ENCODE measurements at places on chromosomes 2 and 18.
A peak's percentile ranks its signal among the peaks of the same experiment; 100 is the strongest.

DNA sequence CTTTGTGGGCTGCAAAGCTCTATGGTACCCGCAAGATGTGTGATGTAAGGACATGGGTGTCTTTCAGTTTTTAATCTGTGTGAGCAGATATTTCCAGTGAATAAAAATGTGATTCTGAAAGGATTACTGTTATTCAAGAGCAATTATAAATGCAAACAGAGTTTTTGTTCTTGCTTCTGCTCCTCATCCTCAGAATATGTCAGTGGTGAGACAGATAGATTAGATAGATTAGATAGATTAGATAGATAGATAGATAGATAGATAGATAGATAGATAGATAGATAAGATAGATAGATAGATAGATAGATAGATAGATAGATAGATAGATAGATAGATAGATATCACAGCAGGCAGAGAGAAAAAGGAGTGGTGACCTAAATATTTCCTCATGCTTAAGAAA lies 142.6 kb downstream of the RTN4 start:
- DNase-seq, result no peak

DNA sequence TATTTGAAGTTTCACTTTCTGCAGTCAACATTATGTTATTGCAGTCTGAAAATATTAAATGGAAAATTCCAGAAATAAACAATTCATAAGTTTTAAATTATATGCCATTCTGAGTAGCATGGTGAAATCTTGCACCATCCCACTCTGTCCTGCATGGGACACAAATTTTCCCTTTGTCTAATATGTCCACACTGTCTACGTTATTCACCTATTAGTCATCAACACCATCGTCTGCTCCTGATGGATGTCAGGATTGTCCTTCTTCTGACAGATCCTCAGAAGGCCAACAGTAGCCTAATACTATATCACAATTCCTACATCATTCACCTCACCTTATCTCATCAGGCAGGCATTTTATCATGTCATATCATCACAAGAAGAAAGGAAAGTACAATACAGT lies 163.1 kb downstream of the TXNL1 start:
- no peak for DNase-seq

- no peak for DNase-seq
Observed at GRCh38 chr2:46268196-46268595, 29.0 kb upstream of the EPAS1 start.

DNA sequence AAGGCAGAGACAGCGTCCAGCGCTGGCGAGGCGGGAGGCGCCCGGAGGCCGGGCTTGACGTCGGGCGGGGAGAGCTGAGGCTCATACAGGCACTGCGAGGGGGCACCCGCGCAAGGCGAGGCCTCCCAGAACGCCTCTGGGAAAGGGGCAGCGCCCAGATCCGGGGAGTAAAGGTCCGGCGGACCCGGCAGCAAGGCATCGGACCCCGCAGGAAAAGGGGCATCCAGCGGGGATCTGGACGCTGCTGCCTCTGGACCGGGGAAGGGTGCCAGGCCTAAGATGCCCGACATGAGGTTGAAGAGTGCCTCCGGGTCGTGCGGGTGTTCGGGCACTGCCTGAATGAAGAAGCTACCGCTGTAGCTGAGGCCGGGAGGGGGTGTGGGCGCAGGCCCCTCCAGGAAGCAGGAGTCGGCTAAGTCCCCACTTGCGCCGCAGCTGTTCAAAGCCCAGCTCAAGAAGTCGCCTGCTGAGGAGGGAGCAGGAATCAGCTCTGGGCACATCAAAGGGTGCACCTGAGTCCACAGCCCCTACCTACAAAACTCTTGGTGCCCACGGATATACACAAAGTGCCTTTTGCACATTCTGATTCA lies 937 bp downstream of the EGR4 start:
- no peak for DNase-seq

GRCh38 chr2:56981554-56981953 lies 797.8 kb downstream of the CCDC85A start:
- DNase-seq, result no peak

GRCh38 chr2:143607231-143608062 lies 478.2 kb downstream of the ARHGAP15 start:
- no peak for DNase-seq

DNA sequence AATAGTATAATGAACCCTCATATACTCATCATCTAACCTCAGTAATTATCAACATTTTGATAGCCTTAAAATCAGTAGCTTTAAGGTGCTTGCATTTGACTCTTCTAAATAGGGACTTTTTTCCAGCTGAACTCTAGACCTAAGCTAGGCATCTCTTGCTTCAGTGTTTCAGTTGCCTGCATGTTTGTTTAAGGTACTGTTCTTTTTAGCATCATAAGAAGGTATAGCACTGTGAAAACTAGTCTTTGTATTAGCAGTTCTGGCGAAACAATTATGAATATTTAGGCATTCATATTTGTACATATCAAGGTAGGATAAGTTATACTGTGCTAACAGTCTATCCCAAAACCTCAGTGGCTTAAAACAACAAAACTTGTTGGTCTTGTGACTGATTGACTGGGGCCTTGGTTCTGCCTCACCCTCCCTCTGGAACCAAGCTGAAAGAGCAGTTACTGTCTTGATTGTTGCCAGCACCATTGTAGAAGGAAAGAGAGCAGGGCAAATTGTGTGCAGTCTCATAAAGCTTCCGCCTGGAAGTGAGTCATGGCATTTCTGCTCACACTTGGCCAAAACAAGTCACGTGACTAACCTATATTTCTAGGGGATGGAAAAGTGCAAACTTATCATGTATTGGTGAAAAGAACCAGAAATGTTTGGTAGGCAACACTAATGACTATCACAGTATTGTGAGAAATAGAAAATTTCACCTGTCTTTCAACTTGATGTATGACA lies 24.3 kb downstream of the GALNT1 start:
- no peak for DNase-seq

GRCh38 chr2:32436150-32436549 lies 79.3 kb downstream of the BIRC6 start:
- DNase-seq, result no peak

- no peak for DNase-seq
Observed at GRCh38 chr2:73998451-73998850, 13.7 kb downstream of the TET3 start.

DNA sequence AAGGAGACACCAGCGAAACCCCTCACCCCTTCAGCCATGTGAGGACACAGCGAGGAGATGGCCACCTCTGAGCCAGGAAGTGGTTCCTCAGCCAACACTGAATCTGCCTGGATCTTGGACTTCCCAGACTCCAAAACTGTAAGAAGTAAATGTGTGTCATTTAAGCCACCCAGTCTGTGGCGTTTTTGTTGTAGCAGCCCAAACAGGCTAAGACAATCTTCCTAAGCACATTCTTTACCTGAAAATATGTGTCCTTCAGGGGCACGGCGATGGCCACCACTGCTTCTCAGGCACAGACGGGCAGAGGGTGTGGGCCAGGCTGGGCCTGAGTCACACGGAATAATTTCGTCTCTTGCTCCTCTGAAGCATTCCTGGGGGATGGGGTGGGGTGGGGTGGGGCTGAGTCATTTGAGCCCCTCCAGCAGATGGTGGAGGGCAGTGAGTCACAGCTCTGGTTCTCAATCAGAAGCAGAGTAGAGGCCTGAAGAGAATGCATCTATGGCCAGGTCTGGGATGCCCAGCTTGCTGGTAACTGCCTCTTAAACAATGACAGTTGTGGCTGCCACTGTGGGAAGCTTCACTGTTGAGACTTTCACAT lies 142.4 kb downstream of the CAPN13 start:
- no peak for DNase-seq

GRCh38 chr2:128562471-128563347 lies 244.0 kb upstream of the HS6ST1 start:
- DNase-seq, result no peak

DNA sequence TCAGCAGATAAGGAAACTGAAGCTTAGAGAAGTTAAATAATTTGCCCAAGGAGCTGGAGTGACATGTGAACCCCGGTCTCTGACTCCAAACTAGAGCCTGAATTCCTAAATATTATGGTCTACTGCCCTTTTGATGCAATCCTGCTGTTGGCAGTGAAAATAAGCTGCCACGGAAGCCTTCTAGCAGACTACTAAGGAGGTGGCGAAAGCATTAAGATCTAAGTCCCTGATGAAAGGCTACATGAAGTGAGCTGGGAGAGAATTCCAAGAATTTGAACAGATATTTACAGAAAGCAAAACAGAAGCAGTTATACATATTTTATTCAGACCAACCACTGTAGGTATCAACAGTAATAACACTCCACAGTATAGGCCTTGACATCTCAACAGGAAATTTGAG lies 28.1 kb downstream of the TRMT61B start:
- DNase-seq, result no peak

GRCh38 chr2:169452080-169452479 lies 27.2 kb upstream of the BBS5 start:
- DNase-seq, result no peak

- no peak for DNase-seq
Observed at GRCh38 chr2:206482123-206482522, 38.8 kb downstream of the ADAM23 start.

DNA sequence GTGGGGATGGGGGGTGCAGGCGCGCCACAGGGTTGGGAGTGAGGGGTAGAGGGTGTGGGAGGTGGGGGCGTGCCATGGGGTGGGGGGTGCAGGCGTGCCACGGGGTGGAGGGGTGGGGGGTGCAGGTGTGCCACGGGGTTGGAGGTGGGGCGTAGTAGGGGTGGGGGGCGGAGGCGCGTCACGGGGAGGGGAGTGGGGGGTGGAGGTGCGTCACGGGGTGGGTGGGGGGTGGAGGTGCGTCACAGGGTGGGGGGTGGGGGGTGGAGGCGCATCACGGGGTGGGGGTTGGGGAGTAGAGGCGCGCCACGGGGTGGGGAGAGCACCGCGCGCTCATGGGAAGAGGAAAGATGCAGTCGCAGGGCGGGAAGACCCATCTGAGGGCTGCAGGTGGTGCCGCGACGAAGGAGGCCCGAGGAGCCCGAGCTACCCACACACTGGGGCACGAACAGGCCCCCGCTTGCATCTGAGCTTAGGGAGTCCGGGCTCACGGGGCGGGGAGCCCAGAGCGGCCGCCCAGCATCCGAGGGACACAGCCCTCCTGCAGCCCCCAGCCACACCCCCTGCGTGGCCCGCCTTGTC lies 37.5 kb downstream of the SNED1 start:
- DNase-seq, result no peak

DNA sequence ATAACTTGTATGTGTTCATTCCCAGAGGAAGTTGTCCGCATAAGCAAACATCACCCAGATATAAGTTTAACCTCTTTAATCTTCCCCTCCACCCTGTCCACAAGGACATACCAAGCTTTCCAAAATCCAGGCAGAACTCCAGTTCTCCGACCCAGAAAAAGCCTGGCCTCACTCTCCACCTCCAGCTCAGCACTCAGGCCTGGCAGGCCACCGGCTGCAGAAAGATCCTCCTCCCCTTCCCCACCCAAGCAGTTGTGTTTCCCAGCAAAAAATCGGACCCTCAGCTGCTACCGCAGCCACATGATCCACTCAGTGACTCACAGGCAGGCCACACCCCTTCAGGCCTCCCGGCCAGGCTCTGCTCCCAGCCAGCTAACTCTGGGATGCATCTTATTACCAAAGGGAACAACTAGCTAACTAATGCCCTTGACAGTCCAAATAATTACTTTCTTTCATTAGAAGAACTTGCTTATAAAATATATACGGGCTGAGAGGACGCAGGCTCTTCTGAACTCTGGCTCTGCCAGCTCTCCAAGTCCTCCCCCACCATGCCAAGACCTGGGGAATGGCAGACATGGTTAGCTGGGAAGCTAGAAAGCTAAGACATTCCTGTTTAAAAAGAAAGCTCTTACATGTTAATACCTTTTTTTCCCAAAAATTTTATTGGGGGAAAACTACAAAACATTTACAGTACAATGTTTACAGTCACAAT lies 4.5 kb downstream of the ZFP36L2 start:
- no peak for DNase-seq

DNA sequence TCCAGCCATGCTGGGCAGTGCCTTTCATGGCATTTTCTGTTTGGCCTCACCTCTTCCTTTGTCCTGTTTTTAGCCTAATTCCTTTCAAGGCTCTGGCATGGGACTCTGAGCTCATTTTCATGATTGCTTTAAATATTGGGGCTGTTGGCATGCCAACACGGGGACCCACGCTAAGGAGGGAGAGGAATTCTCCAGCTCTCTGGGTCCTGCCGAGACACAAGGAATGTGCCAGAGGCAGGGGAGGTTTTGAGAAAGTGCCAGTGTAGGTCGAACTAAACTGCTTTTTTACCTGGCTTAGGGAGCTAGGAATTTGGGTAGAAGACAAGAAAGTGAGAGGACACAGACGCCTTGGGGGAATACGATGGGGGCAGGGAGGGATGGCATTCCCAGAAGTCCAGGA lies 42.3 kb downstream of the RPL37A start:
- no peak for DNase-seq

GRCh38 chr2:7203056-7203467 lies 285.9 kb downstream of the RNF144A start:
- peak; percentile 26 for DNase-seq

DNA sequence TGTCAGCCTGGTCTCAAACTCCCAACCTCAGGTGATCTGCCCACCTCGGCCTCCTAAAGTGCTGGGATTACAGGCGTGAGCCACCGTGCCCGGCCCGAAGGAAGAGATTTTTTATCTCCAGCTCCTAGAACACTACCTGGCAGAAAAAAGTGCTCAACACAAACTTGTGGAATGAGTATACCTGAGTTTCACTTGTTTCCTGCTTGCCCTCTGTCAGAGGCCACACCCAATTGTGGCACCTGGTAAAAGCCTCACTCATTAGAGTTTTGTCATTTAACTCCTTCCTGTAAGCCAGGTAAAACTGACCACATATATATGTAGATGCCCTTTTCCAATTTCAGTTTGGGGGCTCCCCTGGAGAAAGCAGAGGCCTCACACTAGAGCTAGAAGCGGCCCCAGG lies 42.2 kb upstream of the RTN4 start:
- DNase-seq, result no peak
